ENCODE measurements at places on chromosomes 4 and X. TPM values are rescaled to one million over a fixed set of nuclear protein-coding genes. Genes with fewer than 3 reads are reported as not detected.

The MTHFD2L gene
- total RNA-seq, result 11.7 TPM

The MND1 gene
- total RNA-seq, result 0.62 TPM

The MAPK10 gene
- 20.3 TPM for total RNA-seq

The MYOZ2 gene
- 523 TPM for total RNA-seq

The SPON2 gene
- total RNA-seq, result 33.0 TPM

The HSFX3 gene
- total RNA-seq, result not detected

The GYG2 gene
- total RNA-seq, result 24.8 TPM

The GLUD2 gene
- total RNA-seq, result 1.9 TPM

The SPANXN5 gene
- total RNA-seq, result not detected

The CDX4 gene
- total RNA-seq, result not detected
